Naive B cell (primary cell): ENCODE measurements at places on chromosomes 4 and X. TPM values are rescaled to one million over a fixed set of nuclear protein-coding genes. Genes with fewer than 3 reads are reported as not detected.

Gene HEPH
- polyA plus RNA-seq: not detected

Gene ENPEP
- polyA plus RNA-seq: 0.16 TPM

GRCh38 chr4:38620527-38621027 is 43.4 kb upstream of the KLF3 start:
- no peaks in the 10 kb centered on the region for H3K27me3 ChIP-seq
- no peaks in the 10 kb centered on the region for H3K36me3 ChIP-seq
- no peak for DNase-seq
- H3K4me3 ChIP-seq: no peak overlapping the region
- H3K4me1 ChIP-seq: peaks cover 3% of the 10 kb centered on the region
- H3K27ac ChIP-seq: no peak overlapping the region

- no peaks in the 10 kb centered on the region for H3K36me3 ChIP-seq
- H3K27ac ChIP-seq: no peak overlapping the region
- H3K4me3 ChIP-seq: no peak overlapping the region
- DNase-seq: no peak
- H3K4me1 ChIP-seq: no peaks in the 10 kb centered on the region
These were observed 26.7 kb downstream of the PNMA6E start for GRCh38 chrX:153374426-153374825.

- peaks cover 28% of the 10 kb centered on the region for H3K4me1 ChIP-seq
- no peak overlapping the region for H3K4me3 ChIP-seq
- H3K27ac ChIP-seq: no peak overlapping the region
- DNase-seq: no peak
- H3K36me3 ChIP-seq: no peaks in the 10 kb centered on the region
- no peaks in the 10 kb centered on the region for H3K27me3 ChIP-seq
These were observed 24.4 kb downstream of the LCORL start for GRCh38 chr4:17997129-17997528.

Gene PNMA6A
- not detected for polyA plus RNA-seq

DNA sequence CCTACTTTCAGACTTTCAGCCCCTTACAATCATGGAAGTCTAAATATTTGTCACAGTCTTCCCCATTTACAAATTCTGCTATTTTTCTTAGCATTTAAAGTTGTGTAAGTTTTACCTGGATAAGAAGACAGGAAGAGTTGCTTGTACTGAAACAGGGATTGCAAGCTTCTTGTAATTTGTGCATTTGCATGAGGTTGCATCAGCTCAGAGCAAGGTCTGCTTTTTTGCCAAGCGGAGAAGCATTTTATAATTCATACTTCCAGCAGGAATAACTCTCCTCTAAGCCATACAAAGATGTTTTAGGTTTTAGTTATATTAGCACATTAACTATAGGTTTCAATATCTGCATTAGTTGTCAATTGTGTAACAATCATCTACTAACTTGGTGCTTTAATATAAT is 922.0 kb upstream of the PABPC4L start:
- H3K4me3 ChIP-seq: no peak overlapping the region
- no peaks in the 10 kb centered on the region for H3K27me3 ChIP-seq
- no peaks in the 10 kb centered on the region for H3K4me1 ChIP-seq
- no peaks in the 10 kb centered on the region for H3K36me3 ChIP-seq

DNA sequence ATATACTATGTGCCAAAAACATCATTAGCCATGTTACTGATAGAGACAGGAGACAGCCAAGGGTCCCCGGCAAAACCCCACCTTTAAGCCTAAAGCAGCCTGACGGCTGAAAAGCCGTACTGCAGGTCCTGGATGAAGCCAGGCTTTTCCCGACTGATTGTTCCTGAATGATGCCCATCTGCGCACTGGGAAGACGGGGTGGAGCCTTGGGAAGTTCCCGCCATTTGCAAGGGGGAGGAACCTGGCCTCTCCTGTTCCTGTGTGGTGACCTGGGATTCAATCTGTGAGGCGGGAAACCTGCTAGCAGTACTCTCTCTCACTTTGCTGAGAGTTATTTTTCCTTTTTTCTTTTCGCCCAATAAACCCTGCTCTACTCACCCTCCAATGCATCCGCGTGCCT is 15.1 kb upstream of the CAMK2D start:
- DNase-seq: no peak
- no peak overlapping the region for H3K4me3 ChIP-seq

DNA sequence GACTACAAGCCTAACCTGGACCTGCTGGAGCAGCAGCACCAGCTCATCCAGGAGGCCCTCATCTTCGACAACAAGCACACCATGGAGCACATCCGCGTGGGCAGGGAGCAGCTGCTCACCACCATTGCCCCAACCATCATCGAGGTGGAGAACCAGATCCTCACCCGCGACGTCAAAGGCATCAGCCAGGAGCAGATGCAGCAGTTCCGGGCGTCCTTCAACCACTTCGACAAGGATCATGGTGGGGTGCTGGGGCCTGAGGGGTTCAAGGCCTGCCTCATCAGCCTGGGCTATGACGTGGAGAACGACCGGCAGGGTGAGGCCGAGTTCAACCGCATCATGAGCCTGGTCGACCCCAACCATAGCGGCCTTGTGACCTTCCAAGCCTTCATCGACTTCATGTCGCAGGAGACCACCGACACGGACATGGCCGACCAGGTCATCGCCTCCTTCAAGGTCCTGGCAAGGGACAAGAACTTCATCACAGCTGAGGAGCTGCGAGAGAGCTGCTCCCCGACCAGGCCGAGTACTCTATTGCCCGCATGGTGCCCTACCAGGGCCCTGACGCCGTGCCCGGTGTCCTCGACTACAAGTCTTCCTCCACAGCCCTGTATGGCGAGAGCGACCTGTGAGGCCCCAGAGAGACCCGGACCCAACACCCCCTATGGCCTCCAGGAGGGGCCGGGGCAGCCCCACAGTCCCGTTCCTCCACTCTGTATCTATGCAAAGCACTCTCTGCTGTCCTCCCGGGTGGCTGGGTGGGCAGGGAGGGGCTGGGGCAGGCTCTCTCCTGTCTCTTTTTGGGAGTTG is 486.2 kb downstream of the TRAM1L1 start:
- no peaks in the 10 kb centered on the region for H3K27me3 ChIP-seq
- DNase-seq: no peak
- no peaks in the 10 kb centered on the region for H3K4me1 ChIP-seq
- H3K27ac ChIP-seq: no peak overlapping the region
- H3K36me3 ChIP-seq: no peaks in the 10 kb centered on the region

DNA sequence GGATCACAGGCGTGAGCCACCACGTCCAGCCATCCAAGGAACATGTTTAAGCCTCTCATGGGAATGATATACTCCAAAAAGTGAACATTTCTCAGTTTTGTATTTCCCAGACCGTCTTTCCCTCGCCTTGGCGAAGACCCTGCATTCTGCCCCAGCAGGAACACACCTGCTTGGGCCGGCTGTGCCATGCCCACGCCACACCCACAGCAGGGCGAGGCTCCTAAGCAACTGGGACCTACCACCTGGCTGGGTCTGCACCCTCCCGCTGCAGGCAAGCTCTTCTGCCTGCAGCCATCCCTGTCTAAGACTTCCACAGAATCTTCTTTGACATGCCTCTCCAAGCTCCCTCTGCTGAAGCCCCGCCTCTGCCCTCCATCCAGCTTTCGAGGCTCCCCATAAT is 3.6 kb downstream of the CCNQ start:
- no peak overlapping the region for H3K4me3 ChIP-seq

Gene UGT2A1
- not detected for polyA plus RNA-seq

Gene GAGE12F
- not detected for polyA plus RNA-seq

GRCh38 chr4:127623797-127624083 is 9.0 kb upstream of the INTU start:
- peaks cover 15% of the 10 kb centered on the region for H3K4me1 ChIP-seq
- H3K27me3 ChIP-seq: peaks cover 49% of the 10 kb centered on the region
- peak overlapping the region; percentile 16 for H3K4me3 ChIP-seq
- no peaks in the 10 kb centered on the region for H3K36me3 ChIP-seq
- no peak overlapping the region for H3K27ac ChIP-seq
- no peak for DNase-seq

DNA sequence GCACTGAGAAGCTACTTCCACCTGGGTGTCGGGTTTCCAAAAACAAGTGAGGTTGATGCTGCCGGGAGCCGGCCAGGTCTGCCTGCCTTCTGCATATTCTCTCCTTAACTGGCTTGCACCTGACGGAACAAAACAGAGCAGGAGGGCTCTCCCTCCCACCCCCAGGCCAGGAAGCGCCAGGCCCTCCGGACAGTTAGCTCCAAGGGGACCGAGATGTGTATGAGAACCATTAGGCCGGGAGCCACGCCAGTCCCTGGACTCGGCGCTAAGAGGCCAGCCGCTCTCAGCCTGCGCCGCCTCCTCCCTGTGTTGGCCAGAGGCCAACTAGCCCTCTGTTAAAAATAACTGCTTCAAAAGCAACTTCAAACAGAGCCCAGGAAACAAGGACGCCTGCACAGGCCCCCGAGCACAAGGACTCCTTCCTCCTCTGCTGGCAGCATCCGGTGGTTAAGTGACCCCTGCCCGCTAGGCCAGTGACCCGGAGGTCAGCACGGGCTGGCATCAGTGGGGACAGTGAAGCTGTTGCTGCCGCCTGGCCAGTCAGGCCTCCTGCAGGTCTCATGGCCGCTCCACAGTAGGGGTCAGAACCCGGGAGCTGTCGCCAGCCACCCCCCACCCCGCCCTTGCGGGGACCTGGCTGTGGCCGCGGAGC is 107.9 kb downstream of the ABLIM2 start:
- H3K27ac ChIP-seq: peak overlapping the region; percentile 47
- no peak overlapping the region for H3K4me3 ChIP-seq

Gene GLRA2
- polyA plus RNA-seq: not detected

Gene SHROOM4
- not detected for polyA plus RNA-seq

DNA sequence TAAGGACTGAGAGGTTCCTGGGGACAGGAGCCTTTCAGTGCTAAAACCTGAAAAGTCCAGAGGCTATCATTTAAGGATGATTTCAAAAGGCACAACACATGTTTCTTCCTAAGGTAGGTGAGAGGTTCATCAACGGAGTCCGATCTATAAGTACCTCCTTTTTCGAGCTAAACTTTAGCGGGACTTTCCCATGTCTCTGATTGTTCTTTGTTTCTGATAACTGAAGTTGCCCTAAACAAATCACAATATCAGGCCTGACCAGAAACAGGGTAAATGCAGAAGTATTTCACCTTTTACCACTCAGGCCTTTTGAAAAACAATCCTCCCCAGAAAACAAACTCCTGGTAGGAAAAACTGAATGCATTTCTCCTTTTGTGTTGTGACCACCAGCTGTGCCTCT is 17.6 kb downstream of the PIR start:
- DNase-seq: no peak
- H3K27me3 ChIP-seq: peaks cover 9% of the 10 kb centered on the region
- H3K4me3 ChIP-seq: no peak overlapping the region
- no peaks in the 10 kb centered on the region for H3K4me1 ChIP-seq
- H3K27ac ChIP-seq: no peak overlapping the region

- no peak for DNase-seq
- no peaks in the 10 kb centered on the region for H3K36me3 ChIP-seq
- H3K4me3 ChIP-seq: no peak overlapping the region
- H3K27ac ChIP-seq: no peak overlapping the region
These were observed 1225.9 kb downstream of the PCDH18 start for GRCh38 chr4:136306361-136306760.

DNA sequence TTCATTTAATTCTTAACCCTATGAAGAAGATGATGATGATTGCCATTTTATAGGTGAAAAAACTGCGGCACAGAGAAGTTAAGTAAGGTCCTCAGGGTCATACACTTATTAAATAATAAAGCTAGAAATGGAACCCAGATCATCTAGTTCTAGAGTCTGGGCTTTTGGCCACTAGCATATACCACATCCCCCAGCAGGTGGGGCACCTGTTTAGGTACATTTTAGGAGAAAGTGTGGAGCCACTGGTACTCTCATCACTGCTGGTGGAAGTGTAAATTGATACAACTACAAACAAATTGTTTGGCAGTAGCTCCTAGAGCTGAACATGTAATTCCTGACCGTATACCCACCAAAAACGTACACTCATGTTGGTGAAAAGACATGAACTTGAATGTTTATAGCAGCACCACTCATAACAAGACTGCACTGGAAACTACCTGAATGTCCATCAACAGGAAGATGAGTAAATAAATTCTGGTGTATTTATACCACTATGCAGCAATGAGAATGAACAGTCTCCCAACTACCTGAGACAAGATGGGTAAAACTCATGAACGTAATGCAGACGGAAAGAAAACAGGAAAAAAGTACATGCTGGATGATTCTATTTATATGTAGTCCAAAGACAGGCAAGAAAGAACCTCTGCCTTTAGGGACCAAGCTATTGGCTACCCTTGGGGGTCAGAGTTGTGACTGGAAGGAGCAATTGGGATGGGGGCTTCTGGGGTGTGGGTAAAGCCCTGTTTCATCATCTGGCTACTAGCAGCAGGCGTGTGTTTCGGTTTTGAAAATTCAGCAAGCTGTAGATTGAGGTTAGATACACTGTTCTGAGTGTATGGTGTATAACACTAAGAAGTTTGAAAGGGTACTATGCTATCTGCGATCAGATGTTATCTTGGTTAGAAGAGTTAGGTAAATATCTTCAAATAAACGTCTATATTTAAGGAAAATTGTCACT is 72.3 kb upstream of the ADGRG2 start:
- H3K4me1 ChIP-seq: no peaks in the 10 kb centered on the region
- no peak overlapping the region for H3K4me3 ChIP-seq
- no peaks in the 10 kb centered on the region for H3K27me3 ChIP-seq
- no peak for DNase-seq

- peaks cover 13% of the 10 kb centered on the region for H3K36me3 ChIP-seq
- no peak overlapping the region for H3K4me3 ChIP-seq
These were observed 31.5 kb upstream of the PTTG2 start for GRCh38 chr4:37928426-37929416.

DNA sequence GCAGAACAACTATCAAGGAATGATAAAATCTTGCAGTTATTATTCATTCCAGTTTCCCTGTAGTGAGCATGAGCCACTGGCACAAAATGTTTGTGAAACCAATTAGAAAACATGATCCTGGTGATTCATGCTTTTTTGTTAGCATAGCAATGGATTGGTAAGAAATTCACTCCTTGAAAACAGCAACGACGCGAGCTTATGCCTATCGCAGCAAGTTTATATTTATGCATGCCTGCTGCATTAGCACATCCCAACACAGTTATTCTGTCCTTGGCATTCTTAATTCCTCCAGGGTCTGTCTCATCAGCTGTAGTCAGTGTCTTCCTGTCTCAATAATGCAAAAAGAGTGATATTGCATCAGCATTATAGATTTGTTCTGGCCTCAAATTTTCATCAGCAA is 975.9 kb downstream of the STIM2 start:
- DNase-seq: no peak
- H3K4me1 ChIP-seq: no peaks in the 10 kb centered on the region
- no peaks in the 10 kb centered on the region for H3K36me3 ChIP-seq
- H3K27me3 ChIP-seq: no peaks in the 10 kb centered on the region
- no peak overlapping the region for H3K27ac ChIP-seq
- H3K4me3 ChIP-seq: no peak overlapping the region
